ENCODE measurements at places on chromosomes 2 and 18. TPM values are rescaled to one million over a fixed set of nuclear protein-coding genes. Genes with fewer than 3 reads are reported as not detected.

ASB1 gene
- total RNA-seq: 52.2 TPM

VAMP8 gene
- total RNA-seq: 0.37 TPM

KIF5C gene
- total RNA-seq: 0.96 TPM

SPIRE1 gene
- 24.4 TPM for total RNA-seq

GLI2 gene
- total RNA-seq: 44.6 TPM

ACOXL gene
- not detected for total RNA-seq

SEPTIN10 gene
- 103 TPM for total RNA-seq
